ENCODE measurements at places on chromosomes 3 and 15.

- no peak for DNase-seq
These were observed 38.9 kb downstream of the MYL3 start for GRCh38 chr3:46824211-46824970.

DNA sequence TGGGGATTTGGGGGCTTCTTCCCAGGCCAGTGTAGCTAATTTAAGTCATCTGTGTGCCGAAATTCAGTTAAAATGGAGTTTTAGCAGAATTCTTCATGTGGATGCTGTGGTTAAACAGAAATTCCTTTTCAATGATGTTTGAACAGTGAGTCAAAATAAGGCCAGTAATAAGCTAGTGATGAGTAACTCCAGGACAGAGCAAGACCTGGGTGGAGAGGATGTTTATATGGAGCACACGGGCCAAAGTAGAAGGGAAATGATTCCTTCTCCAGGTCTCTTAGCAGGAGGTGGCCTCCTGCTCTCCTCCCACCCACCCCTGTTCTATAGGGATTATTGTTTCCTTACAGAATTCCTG lies 31.9 kb upstream of the UACA start:
- DNase-seq = no peak

DNA sequence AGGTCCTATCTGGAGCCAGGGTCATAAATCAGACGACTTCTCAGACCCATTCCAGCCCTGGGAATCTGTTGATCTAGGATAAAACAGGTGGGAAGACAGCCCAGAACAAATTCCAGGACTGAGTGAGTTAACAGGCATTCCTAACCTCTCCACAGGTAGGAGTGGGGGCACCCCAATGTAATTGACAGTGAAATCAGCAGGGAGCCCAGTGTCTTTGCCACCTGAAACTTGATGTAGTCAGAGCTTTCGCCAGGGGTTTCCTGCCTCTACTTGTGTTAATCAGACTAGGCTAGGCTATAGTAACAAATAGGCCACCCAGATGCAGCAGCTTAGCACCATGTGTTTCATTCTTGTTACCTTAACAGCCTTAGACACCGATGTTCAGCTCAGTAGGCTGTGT lies 2.7 kb upstream of the HEG1 start:
- no peak for DNase-seq

DNA sequence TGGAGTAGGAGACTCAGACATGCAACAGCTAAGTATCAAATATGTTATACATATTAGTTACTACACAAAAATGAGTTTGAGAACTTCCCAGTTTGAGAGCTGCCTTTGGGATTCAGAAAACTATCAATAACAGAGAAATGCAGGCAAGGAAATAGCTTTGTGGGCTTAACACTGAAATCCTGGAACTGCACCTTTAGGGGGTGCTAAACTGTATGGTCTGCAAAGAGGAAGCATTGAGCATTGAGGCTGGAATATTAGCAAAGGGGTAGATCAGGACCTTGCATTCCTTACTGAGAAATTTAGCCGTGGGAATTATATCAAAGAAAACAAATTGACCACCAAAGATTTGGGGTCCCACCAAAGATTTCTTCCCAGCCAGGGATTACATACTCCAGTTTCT lies 580.0 kb downstream of the ZNF385D start:
- DNase-seq = no peak

GRCh38 chr3:155334914-155335723 lies 41.6 kb upstream of the STRIT1 start:
- DNase-seq = no peak

DNA sequence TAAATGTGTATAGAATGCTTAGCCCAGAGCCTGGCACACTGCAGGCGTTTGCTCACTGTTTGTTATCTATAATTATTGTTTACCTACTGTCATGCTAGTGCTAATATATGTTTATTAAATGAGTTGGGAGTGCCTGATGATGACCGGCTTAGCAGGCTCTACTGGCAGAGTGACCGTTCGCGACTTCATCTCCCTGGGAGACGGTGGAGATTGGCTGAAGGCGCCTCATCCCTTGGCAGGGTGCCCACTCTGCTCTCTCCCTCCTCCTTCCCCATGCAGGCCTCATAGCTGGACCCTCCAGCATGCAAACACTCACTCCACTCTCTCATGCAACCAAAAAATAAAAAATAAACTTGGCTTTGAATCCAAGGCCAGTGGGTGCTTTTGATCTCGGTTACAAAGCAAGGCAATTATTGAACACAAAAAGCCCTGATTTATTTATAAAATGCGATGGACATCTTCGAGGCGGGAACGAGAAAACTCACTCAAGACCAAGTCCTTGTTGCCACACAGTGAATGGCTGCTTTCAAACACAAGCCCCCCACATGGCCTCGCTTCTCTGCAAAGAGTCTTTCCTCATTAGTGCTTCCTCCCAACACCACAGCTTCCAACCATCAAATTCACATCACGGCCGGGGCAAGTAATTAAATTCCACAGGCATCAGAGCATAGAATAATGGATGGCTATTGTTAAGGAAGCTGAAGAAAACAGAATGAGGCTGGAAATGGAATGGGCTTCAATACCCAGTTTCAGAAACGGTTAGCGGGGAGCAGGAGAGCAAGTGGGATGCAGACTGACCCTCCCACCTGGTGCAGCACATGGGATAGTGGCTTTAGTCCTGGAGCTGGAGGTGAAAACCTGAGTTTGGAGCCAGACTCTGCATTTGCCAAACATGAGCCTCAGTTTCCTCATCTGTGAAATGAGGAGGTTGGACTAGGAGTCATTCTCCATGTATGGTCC lies 135.7 kb upstream of the RAD18 start:
- DNase-seq = no peak

- DNase-seq = no peak
These were observed 4.3 kb downstream of the SNTN start for GRCh38 chr3:63656786-63657185.

- DNase-seq = no peak
These were observed 188.2 kb downstream of the ITPR1 start for GRCh38 chr3:4681301-4681700.

GRCh38 chr15:38589502-38589901 lies 24.9 kb upstream of the RASGRP1 start:
- no peak for DNase-seq

GRCh38 chr15:47429376-47429775 lies 287.9 kb upstream of the SEMA6D start:
- no peak for DNase-seq

DNA sequence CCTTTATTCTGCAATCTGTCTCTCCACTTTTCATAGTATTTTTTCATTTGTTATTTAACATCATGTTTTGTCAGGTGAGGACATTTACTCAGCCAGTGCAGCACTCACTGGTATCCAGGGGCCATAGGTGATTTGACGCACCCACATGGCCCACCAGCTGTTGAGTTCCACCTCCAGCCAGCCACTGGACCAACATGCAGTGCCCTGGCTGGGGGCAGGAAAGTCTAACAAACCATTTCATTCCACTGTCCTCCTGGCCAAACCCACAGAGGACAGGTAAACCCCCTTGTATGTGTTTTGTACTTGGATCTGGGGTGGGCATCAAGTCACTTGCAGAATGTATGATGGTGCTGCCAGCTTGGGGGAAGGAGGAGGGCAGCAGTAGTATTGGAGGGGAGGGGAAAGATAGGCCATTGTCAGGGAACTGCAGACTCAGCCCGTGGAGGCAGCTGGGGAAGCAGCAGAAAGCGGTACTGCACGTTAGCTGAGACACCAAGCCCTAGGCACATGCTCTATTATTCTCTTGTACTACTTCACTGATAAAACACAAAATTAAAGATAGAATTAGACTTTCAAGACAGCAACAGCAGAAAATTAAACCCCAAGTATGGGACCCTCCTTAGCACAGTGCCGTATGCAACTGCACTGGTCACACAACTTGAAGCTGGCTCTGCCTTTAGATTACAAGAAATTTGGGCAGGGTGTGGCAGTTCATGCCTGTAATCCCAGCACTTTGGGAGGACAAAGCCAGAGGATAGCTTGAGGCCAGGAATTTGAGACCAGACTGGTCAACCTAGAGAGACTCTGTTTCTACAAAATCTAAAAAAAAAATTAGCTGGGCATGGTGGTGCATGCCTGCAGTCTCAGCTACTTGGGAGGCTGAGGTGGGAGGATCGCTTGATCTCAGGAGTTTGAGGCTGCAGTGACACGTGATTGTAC lies 15.4 kb upstream of the RPL24 start:
- DNase-seq = no peak

GRCh38 chr3:24166515-24166914 lies 221.4 kb downstream of the NR1D2 start:
- no peak for DNase-seq

DNA sequence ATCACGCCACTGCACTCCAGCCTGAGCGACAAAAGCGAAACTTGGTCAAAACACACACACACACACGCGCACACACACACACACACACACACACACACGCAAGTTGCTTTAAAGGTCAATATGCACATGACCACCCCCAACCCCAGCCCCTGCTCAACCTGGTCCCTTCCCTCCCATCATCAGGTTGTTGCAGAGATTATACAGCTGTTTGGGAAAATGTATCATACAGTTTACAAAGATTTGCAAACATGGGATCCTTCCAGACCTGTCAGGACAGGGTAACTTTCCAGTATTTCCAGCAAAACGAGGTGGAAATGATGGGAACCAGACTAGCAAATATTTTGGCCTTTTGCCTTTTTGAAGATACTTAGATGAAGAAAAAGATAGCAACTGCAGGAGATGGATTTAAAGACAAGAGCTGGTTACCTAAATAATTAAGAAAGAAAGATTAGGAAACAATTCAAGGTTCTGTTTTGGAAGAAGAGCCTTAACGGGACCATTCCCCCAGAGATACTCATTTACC lies 80.2 kb downstream of the TNIK start:
- DNase-seq = no peak

All from DMS79 (cell line).